Right atrium auricular region (tissue), 2 donors: ENCODE measurements at places on chromosomes 12 and 14.

DNA sequence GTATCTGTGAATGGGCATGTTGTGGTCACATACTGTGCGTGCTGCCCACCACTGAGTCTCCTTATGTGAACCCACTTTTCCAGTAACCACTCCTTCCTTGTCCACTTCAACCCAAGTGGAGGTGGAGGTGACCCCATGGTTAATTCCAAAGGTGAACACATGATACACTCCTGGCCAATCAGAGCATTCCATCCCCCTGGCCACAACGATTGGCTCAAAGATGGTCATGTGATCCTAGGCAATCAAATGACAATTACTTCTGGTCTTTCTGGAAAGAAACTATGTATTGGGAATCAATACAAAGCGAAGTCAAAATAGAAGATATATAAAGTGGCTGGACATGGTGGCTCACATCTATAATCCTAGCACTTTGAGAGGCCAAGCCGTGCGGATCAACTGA lies 20.2 kb upstream of the CCDC60 start:
- no peak for DNase-seq

- DNase-seq = no peak
These were observed 350.4 kb downstream of the TRHDE start for GRCh38 chr12:72622556-72622955.

- no peak for DNase-seq
These were observed 18.7 kb downstream of the FOXG1 start for GRCh38 chr14:28785096-28785952.

- DNase-seq = peak; percentile 84
These were observed 1.6 kb downstream of the ART4 start for GRCh38 chr12:14841761-14842160.

GRCh38 chr12:12010277-12011039 lies 60.3 kb upstream of the BCL2L14 start:
- DNase-seq = peak; percentile 77
